Esophagus mucosa (tissue), 1 donor: ENCODE measurements at places on chromosomes 3 and 15. TPM values are rescaled to one million over a fixed set of nuclear protein-coding genes. Genes with fewer than 3 reads are reported as not detected.

The TPRG1 gene
- total RNA-seq, result 30.4 TPM

DNA sequence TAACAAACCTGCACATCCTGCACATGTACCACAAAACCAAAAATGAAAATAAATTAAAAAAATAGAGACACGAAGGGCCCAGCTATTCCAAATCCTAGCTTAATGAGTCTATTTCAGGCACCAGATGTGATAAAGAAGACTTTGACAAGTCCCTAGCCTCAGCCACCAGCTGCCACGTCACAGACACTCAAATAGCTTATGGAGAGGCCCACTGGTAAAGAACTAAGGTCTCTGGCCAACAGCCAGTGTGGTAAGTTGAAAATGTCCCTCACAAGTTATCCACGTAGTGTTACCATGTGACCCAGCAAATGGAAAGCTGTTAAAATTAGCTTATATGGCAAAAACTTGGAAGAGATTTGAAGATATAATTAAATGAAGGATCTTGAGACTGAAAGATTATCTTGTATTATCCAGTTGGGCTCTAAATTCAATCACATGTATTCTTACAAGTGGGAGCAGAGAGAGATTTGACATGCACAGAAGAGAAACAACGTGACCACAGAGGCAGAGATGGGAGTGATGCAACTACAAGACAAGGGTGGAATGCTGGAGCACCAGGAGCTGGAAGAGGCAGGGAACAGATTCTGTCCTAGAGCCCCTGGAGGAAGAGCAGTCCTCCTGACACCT lies 10.9 kb downstream of the ACSBG1 start:
- no peak for ATAC-seq

DNA sequence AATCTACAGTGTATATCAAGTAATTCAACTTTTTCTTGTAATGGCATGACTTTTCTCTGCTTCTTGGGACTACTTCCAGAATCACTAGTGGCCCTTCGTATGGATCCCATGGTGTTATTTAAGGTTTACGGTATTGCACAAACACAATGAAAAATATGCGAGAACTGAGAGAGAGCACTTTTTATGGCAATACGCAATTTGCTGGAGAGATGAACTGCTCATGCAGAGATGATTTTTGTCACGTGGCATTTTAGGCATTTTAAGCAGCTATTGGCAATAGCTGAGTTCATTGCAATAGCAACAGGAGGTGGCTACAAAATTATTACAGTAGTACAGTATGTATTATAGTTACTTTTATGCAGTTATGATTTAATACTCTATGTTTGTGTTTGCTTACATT lies 294.0 kb downstream of the UBE2E2 start:
- no peak for ATAC-seq

The UACA gene
- total RNA-seq, result 33.4 TPM

- ATAC-seq, result no peak
These were observed 16.9 kb downstream of the PPP2R3A start for GRCh38 chr3:135982404-135982761.

GRCh38 chr3:44355362-44356033 lies 16.9 kb downstream of the TCAIM start:
- peak; percentile 67 for ATAC-seq

DNA sequence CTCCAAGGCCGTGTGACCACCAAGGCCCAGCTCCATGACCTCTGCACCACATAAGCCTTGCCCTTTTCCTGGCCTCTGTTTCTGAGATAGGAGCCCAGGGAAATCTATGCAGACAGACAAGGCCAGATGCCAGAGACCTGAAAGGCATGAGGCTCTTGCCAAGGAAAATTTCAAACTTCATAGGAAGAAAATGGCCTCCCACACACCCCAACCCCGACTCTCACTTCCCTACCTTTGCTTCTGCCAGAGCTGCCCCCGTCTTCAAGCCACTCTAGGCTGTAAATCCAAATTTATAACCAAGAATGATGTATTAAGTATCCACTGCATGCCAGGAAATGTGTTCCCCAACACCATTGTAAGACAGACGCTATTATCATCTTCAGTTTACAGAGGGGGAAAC lies 65.5 kb upstream of the HRH1 start:
- ATAC-seq, result no peak

DNA sequence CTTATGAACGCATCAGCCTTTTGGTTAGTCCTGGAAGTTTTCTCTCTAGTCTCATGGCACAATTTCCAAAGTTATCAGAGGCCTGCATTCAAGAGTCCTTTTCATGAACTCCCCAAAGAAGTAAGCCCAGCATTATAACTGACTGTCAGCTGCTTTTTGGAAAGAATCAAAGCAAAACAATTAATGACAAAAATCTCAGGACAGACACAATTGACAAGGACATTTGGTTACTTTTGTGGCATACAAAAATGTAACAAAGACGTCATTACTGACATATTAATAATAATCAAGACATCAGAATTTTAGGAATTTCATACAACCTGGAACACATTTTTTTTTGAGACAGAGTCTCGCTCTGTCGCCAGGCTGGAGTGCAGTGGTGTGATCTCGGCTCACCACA lies 21.2 kb downstream of the KATNBL1 start:
- ATAC-seq, result no peak

The CORO2B gene
- total RNA-seq, result 0.12 TPM

The MASP1 gene
- 1.6 TPM for total RNA-seq

- peak; percentile 33 for ATAC-seq
These were observed 174.0 kb upstream of the TP63 start for GRCh38 chr3:189457201-189457607.

- no peak for ATAC-seq
These were observed 102.1 kb downstream of the LINGO1 start for GRCh38 chr15:77530576-77530975.

The DISP2 gene
- 0.28 TPM for total RNA-seq

DNA sequence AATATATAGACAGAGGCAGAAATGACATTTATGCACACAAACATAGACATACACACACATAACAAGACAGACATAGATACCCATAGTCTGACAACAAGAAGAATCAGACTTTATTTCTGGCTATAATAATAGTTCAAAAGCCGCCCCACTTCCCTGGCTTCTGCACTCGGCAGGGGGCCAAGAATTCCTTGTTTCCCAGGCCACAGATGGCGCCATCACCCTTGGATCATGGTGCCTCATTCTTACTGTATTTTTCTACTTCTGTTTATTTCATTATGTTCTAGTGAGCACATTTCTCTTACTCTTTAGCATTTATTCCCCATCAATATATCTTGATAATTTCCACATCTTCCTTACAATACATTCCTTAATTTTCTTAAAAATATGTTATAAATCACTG lies 387.5 kb downstream of the NLGN1 start:
- ATAC-seq, result no peak

DNA sequence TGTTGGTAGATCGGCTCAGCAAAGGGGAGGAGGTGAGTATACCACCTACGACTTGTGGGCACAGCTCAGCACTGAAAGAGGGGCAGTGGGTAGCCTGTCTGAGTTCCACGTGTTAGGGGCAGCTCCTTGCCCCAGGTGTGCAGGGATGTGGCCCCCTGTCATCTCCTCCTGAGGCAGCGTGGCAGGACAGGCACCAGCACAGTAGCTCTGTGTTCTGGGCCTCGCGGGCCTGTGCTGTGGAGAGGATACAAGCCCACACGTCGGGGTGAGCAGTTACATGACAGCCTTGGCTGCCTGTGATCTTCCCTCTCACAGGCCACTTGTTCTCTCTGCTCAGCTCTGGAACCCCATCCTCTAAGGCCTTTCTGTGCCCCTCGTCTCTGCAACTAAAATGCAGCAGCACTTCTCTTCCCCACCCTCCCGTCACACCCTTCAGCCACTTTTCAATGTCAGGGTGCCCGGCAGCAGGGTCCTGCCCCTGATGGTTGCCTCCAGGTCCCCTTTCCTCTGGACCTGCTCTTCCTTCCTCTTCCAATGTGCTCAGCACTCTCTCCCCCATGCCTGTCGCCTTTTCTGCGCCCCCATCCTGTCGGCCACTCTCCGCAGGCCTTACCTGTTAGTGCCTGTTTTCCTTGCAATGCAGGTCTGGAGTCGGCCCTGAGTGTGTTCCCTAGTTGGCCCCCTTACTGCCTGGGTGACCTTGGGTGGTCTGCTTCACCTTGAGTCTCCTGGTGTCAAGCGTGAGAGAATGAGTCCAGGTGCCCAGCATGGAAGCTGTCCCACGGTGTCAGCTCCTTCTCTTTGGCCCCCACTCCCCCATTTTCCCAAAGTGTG lies 18.2 kb upstream of the CPNE9 start:
- no peak for ATAC-seq

The MORC1 gene
- total RNA-seq, result not detected

DNA sequence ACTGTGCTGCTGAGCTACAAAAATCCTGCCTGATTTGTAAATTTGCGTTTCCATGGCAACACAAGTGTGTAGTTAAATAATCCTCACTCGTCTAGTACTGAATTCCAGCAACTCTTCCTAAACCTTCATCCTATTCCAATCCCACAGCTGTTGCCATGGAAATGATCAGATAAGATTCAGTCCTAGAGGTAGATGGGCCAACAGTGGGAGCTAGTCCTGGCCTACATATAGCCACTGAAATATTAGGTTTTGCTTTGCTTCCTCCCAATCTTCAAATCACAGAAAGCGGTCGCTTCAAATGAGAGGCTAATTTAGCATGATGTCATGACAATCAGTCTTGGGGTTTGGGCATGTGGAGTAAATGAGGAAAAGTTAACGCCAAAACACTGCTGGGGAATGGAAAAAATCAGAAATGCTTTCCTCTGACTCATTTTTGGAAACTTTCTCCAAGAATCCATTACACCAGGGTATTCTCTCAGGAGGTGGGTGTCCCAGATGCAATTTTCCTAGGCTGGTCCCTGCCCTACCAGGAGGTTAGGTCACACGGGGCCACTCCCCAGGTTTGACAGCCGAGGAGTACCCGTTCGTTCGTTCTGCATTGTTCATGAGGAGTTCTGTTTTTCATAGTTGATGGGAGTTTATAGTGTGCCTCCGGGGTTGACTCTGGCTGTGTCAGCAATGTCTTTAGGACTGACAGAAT lies 159.2 kb upstream of the SLCO3A1 start:
- peak; percentile 79 for ATAC-seq

The IL5RA gene
- not detected for total RNA-seq

DNA sequence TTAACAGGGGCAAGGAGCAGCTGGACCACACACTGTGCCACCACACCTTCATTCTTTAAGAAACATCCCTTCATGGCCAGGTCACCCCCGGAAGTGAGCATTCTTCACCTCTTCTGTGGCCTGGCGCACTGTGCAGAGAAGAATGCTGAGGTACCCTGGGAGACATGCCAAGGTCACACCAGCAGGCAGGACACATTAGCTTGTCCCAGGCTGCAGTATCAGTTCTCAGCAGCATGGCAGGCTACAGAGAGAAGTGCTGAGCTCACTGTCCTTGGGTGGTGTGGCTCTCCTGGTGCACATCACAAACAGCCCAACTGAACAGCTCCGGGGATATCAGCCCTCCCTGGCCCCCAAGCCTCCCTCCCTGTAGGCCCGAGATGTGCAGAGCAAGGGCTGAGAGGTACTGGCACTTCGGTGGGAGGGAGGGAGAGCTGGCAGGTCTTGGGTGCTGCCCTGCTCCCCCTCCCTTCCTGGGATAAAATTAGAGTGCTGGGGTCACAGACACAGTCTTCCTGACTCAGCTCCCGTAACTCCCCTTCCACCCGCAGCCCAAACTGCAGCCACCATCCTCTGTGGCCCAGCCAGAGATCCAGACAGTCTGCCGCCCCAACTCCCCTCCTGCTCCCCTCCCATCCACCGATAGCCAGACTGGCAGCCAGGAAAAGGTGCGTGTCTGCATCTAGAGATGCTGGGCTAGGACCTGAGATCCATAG lies 13.4 kb downstream of the SEMA7A start:
- ATAC-seq, result no peak

The RTP1 gene
- not detected for total RNA-seq

DNA sequence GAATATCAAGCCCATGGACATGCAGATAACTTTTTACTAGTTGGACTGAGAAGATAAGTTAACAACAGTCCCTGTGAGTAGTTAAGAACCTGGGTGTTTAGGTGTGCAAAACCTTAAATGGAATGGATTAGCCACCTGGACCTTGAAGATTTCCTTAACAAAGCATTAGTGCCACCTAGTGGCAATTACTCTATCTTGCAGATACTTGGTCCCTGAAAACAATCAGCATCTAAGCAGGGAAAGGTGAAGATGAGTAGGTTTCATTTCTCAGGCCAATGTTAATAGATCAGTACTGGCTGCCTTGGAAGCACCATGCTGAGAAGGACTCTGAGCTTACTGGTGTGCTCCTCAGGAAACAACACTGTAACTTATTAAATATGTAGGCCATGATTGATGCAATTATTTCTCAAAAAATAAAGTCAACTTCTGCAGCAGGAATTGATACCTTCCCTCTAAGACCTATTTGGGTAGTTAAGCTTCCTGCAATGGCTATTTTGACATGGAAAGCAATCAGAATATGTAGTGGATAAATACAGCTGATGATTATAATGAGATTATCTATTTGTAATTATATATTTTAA lies 329.4 kb downstream of the TBC1D5 start:
- ATAC-seq, result peak; percentile 47

GRCh38 chr3:52843108-52843865 lies 8.5 kb upstream of the MUSTN1 start:
- ATAC-seq, result no peak

DNA sequence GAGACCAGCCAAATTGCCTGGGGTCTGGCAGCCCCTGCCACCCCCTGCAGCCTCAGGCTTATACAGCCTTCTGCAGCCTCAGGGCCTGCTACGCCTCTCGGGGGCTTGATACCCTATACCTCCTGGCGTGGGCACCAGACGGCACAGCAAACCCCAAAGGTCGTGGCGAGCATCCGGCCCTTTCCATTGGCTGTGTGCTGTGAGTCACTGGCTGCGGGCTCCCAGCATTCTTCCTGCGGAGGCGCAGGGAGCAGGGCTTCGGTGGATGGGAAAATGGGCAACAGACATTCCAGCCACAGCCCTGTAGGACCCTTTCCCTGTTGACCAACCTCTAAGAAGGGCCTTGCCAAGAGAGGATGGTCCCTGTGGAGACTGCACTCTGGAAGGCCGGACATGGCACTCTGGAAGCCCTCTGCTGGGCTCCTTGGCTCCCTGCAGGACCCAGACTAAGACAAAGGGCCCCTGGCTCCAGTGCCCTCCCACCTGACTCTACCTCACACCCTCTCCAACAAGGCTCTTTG lies 59.6 kb downstream of the ITGA11 start:
- ATAC-seq, result no peak

The PROS1 gene
- total RNA-seq, result 10.0 TPM

DNA sequence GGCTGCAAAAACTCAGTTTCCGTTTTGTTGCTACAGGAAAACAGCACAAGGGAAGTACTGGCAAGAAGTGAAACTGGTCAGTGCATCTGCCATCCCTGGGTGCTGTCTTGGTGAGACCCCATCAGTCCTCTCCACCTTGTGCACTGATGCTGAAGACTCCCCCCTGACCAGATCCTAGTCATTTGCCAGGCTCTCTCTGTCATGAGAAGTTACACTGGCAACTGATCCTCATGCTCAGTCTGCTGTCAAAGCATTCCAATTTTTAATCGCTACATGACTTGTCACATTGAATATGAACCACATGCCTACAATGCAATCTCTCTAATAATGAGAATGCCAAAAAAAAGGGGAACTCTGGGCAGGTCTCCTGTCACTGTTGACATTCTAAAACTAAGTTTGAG lies 296.5 kb downstream of the ZIC1 start:
- no peak for ATAC-seq

The TLE3 gene
- 46.3 TPM for total RNA-seq
